ENCODE measurements at places on chromosomes 6 and 20.

DNA sequence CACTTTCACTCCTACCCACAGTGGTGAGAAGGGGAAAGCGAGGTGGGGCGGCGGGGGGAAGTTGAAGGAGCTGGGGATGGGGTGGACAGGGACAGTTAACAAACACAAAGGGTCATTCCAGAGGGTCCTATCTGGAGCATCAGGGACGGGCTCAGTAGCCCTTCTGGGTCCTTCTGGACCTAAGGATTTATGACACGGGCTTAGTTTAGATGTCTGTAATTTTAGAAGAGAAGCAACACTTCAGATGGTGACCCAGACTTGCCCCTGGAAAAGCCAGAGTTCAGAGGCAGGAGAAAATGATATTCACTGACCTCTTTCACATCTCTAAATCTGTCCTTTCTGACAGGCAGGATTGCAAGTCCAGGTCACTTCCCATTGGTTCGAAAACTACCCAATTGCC lies 36.3 kb downstream of the PDE10A start:
- DNase-seq = no peak

- DNase-seq = no peak
Observed at GRCh38 chr6:52424513-52424912, 4.4 kb downstream of the EFHC1 start.

GRCh38 chr20:54084727-54085388 lies 14.5 kb upstream of the BCAS1 start:
- no peak for DNase-seq

- DNase-seq = no peak
Observed at GRCh38 chr6:72035966-72036365, 149.6 kb downstream of the RIMS1 start.

DNA sequence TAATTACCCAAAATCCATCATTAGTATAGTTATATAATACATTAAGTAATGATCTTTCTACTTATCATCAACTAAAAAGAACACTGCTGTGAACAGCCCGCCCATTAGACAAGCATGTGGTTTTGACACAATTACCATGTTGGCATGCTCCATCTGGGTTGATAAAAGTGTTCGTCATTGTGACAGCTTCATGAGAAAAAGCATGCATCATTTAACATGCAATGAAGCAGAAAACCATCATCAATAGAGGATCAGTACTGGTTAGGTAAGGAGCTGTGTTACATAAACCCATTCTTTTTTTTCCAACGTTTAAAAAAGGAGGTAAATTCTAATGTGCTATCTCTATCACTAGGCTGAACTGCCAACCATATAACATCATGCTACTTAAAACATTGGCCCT lies 101.9 kb downstream of the EPB41L2 start:
- no peak for DNase-seq

GRCh38 chr6:143408787-143409162 lies 41.7 kb downstream of the ADAT2 start:
- DNase-seq = no peak

DNA sequence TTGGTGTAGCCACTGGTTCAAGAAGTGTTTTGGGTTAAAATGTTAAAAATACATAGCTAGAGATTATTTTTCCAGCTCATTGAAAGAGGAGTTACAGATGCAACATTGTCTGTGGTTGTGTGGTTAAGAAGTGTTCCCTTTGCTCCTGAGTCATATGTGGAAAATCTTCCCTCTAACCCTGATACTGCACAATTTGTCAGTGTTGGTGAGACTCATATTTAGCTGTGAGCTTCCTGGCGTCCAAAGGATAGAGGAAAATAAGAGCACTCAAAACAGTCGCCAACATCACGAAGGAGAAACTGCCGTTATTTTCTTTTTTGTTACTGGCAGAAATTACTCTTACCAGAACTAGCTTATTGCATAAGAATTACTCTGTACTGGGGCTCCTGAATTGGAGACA lies 250.4 kb downstream of the CDH4 start:
- DNase-seq = no peak

- DNase-seq = no peak
Observed at GRCh38 chr6:118865100-118865391, 28.9 kb upstream of the ASF1A start.

DNA sequence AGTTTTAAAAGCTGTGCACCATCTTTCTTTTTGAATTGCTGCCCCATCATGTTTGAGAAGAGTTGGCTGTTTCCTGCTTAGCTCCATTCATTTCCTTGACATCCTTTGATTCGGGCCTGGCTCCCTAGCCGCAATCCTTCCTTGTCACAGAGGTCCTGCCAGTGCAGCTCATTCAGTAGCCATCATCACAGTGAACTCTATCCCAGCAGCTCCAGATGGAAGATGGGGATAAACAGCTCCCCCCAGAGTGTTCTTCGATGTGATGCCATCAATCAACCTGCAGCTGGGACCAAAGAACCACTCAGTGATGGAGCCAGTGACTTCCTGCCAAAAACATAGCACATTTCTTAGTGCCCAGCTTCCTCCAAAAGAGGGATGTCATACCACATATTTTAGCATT lies 158.8 kb downstream of the FRK start:
- DNase-seq = no peak

GRCh38 chr20:6037082-6037481 lies 16.8 kb downstream of the LRRN4 start:
- DNase-seq = no peak

DNA sequence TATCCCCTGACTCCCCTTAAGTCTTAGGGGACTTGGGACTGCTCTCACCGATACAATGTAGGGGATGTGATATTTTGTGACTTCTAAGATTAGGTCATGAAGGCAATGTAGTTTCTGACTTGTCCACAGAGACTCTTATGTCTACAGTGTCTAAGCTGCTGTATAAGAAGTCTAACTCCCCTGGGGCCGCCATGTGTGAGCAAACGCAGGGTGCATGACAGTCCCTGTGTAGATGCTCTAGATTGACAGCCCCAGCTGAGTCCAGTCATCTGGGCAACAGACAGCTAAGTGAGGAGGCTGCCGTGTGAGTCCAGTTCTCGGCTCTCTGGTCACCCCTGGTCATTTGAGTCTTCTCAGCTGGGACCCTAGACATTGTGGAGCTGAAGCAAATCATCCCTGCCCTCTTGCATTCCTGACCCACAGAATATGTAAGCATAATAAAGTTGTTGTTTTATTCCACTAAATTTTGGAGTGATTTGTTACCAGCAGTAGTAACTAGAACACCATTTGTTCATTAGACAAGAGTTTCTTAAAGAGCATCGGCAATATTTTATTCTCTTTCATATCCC lies 743.3 kb upstream of the CHD6 start:
- DNase-seq = no peak

DNA sequence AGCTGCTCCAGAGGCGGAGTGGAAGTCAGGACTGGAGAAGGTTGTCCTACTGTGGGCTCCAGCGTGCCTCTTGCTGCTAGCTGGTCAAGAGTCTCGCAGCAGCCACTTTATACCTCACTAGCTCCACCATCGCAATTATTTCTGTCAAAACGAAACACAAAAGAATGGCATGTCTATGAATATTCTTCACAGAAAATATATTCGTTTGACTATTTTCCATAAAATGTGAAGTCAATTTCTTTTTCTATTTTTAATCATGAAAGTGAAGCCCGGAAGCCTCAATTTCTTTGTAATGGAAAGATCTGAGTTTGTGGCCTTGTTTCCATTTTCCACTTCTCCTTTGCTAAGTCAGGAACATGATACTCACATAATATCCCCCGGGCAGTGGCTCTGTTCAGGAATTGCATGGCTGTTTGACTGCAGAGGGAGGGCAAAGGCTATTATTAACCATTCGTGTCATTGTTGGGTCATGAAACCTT lies 51.7 kb downstream of the DTD1 start:
- no peak for DNase-seq

DNA sequence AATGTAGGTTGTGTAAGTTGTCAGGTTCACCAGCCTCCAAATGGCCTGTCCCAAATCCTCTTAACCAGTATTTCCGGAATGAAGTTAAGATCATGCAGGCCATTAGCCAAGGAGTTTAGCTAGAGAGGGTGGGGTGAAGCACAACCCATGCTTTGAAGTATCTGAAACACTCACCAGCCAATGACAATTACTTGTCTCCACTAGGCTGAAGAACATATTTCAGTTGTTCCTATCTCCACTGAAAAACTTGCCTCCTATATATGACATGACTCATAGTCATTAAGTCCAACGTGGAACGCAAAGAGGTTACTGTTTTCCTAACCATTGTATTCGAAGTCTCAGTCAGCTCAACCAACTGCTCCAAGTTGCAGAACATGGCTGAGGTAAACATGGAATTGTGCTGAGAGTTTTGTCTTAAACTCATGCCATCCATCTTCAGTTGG lies 37.4 kb upstream of the TNFAIP3 start:
- DNase-seq = no peak

DNA sequence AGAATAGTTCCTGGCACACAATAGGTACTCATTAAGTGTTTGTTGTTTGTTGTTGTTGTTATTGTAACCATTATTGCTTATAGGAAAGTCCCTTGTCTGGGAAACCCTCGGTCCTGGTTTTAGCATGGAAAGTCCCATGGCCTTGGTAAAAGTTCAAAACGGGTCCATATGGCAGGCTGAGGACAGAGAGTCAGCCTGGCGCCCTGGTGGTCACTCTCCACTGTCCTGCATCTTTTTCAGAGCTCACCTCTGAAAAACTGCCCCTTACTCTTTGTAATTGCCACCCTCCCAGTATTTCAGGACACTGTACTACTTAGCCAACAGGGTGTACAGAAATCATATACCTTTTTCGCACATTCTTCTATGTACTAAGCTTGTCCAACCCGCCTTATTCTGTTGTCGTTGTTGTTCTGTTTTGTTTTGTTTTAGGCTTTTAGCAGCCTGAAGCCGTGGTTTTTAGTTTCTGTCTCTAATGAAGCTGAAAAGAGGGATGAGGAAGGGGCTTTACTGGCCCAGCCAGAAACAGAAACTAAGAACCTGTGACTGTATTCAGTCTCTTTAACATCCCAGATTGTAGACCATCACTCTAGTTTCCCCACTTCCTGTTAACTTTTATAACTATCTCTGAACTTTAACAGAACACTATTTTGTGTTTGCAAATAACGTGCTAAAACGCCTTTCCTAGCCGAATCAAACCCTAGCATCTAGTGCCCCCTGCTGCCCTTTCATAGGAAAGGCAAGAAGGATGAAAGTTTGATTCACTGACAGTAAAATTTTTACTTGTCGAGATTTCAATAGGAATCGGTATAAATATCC lies 7.6 kb upstream of the TMEM14A start:
- DNase-seq = peak; percentile 30

- DNase-seq = no peak
Observed at GRCh38 chr6:3415490-3415889, 41.4 kb downstream of the SLC22A23 start.

- peak; percentile 18 for DNase-seq
Observed at GRCh38 chr6:130575971-130576370, 210.2 kb downstream of the TMEM200A start.

DNA sequence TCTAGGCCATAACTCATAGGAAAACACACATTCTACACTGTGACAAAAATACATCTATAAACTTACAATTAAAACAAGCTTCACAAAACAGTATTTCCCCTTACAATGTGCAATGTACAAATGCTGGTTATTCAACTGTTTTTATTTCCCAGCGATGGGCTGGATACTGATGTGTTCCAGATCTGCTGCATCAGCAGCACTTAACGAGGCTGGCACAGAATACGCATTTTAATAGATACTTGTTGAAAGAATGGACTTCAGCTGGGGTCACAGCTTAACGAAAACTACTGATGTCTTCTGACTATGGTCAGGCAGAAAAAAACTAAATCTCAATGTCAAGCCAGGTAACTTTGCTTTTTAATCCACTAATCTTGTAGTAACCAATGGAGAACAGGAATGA lies 70.9 kb downstream of the B4GALT5 start:
- DNase-seq = no peak

GRCh38 chr6:32397252-32397920 lies 9.6 kb downstream of the BTNL2 start:
- DNase-seq = no peak
